NCI-H187 treated with DMSO at 0.1 percent for 48 hours (cell line): ENCODE measurements at places on chromosomes 3 and 15.

DNA sequence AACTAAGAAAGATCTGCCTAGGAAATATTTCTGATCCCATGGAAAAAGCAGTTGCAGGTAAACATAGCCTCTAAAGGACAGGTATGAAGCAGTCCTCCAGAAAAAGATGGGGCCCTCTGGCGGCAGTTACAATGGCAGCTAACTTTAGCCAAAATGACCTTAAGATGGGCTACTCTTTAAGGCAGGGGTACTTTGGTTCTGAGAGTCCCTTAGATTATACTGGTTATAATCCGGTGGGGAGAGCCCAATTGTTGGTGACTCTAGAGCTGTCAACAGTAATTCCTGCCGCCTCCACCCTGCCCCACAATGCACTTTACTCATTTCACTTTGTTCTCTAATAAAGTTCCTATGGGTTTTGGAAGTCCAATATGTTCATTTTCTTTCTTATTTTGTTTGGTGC is 412.8 kb upstream of the WNT5A start:
- no peak for DNase-seq

DNA sequence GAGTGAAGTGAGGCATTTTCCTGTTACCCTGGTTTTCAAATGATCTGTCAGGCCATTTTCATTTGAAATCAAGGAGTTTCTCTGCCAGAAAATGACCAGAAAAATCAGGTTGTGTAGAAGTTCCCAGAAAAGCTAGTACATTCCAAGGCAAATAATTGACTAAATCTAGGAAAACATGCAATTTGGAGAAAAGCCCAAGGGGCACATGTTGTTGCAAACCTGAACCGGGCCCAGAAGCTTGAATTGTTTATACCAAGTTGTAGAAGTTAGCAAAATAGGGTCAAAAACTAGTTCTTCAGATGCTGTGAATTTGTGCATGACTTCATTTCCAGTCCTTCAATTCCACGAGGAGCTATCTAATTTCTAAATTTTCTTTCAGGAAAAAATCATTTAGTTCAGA is 31.0 kb downstream of the TRIM42 start:
- no peak for DNase-seq

DNA sequence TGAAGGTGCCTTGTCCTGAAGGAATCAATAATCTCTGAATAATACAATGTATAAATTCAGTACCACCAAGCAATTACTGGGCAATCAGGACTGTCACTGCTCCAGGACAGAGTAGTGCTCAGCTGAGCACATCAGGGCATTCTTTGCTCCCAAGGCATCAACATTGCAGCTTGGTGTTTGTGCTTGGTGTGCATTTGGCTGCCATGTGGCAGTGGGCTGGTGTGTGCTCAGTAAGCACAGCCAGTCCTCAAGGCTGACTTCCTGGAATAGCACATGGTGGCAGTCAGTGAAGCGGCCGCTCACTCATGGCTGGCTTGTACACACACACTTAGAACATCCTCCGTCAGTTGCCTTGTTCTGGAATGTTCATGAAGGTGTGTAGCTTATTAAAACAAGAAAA is 217.0 kb downstream of the EPHB1 start:
- DNase-seq, result no peak

GRCh38 chr3:108407886-108408285 is 102.5 kb downstream of the MYH15 start:
- DNase-seq, result no peak

DNA sequence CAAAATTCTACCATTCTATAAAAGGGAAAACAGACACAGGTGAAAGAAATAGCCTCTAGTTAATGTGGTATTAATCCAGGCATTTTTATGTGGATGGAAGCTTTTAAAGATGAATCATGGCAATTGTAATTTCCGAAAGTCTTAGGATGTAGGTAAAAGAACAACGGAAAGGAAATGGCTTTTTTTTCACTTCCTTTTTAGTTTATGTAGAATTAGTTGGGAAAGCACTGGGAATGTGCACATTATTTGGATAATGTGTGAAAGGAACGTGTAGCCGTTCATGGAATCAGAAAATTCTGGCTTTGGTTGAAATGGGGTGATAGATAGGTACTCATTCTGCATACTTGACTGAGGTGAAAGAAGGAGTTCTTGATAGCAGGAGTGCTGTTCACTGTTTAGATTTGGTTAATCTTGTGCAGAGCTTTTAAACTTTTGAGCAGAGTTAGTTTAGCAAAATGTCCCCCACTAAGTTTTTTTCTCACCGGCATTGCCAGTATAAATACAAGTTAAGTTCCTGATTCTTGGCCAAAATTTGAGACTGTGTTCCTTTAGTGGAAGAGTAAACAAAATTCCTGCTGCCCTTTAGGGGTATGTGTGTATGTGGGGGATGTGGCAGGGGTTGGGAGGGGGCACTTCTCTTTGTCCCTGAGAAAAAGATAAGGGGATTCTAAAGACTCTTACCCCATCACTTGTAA is 20.2 kb upstream of the UTS2B start:
- DNase-seq, result no peak

GRCh38 chr3:99407257-99407656 is 231.1 kb upstream of the COL8A1 start:
- DNase-seq, result no peak
